Suppressor macrophage treated with lipopolysaccharide for 4 hours (primary cell): ENCODE measurements at places on chromosomes 6 and 20.
A peak's percentile ranks its signal among the peaks of the same experiment; 100 is the strongest.

- DNase-seq = no peak
Observed at GRCh38 chr6:46036911-46037310, 21.3 kb upstream of the CLIC5 start.

- DNase-seq = peak; percentile 52
Observed at GRCh38 chr6:83884523-83884922, 25.0 kb downstream of the CYB5R4 start.

DNA sequence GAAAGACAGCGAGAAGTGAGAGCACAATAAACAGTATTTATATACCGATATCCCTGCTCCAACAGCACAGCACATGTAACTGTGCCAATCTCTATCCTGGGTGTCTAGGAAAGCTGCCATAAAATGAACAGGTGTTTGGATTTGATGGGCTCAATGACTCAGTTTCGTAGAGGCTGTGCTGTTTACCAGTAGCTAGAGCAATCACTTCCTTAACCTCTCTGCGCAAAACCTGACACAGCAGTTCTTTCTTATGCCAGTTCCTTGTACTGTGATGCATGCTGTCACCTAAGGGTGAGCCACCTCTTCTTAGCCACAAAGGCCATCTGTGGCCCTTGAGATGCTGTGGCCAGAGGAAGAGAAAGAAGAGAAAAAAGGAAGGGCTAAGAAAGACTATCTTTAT is 59.3 kb downstream of the SHPRH start:
- DNase-seq = peak; percentile 11

- DNase-seq = peak; percentile 11
Observed at GRCh38 chr20:48066246-48066645, 281.0 kb upstream of the SULF2 start.

DNA sequence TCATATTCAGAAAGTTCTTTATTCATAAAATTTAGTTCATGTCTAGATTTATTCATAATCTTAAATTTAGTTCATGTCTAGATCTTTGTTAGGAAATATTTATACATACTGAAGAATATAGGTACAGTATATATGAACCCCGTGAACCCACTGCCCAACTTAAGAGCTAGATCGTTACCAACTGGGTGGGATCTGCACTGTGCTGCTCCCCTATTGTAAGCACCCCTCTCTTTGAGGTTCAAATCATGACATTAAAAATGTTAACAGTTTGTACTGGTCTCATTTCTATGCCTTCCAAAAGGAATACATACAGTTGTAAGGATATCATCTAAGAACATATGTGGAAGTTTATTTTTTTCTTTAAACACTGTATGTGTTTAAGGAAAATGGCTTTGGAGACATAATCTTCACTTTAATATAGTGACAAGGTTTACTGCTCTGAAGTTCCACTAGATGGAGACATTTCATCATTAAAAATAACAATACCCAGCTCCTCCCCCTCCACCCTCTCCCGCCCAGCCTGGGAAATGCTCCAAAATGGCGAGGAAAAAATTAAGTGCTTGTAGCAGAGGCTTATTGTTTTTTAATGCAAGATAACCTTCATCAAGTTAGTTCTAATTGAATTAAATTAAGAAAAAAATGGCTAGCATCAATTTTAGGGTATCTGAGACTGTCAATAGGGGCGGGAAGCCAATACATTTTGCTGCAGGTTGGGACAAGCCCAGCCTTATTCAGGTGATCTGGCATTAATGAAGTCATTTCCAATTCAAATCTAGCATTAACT is 104.1 kb upstream of the TRAF3IP2 start:
- DNase-seq = peak; percentile 83

GRCh38 chr6:129575378-129576118 is 134.4 kb downstream of the ARHGAP18 start:
- DNase-seq = peak; percentile 78

DNA sequence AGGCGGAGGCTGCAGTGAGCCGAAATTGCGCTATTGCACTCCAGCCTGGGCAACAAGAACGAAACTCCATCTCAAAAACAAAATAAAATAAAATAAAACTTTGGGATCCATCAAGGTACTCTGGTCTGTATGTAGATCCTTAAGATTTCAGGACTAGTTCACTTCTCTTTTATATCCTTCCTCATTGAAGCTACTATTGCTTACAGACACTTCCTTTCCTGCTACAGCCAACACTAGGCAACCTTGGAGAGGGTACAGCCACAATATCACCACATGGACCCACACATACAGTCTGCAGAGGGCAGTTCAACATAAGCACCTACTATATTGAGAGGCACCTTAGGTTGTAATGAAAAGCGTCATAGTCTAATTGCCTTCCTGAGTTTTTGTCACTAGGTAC is 113.3 kb downstream of the ATXN1 start:
- DNase-seq = no peak
